ENCODE measurements at places on chromosomes 7 and 10.

DNA sequence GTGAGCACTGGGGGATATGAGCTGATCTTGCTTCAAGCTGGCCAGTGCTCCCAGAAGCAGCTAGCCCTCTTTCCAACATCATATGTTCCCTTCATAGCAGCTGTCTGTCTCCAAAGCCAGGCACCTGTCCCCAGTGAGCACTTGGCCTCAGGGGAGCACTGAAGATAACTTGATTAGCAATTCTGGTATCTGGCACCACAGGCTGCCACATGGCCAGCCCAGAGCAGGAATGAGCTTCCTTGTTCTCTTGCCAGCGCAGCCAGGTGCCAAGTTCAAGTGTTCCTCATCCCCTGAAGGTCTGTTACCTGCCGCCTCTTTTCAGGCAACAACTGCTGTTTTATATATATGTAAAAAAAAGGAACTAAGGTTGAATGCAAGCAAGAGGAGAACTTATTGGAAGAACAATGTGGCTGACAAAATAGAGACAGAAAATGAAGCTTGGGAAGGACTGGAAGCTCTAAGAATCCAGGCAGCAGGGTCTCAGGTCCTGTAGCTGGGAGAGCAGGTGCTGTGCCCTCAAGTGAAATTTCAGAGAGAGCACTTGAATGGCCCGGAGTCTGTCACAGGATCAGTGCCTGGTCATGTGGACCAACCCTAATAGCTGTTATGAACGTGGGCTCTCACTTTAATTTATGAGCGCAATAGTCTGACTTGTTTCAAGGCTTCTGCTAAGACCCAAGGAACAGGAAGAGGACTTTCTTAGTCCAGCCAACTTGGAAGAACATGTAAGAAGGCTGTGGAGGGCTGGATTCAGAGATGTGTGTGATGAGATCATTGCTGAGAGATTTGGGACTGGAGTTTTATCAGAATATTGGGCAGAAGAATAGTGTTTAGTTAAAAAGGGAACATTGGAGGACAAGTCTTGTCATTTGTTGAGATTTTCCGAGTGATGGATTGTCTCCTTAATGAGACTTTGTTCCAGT lies 267.2 kb downstream of the GLRX3 start:
- H3K27ac ChIP-seq, result no peak overlapping the region
- no peak overlapping the region for H3K4me3 ChIP-seq
- H3K36me3 ChIP-seq, result no peaks in the 10 kb centered on the region
- no peaks in the 10 kb centered on the region for H3K4me1 ChIP-seq

GRCh38 chr10:78211561-78212051 lies 177.9 kb downstream of the RPS24 start:
- no peaks in the 10 kb centered on the region for H3K36me3 ChIP-seq
- H3K27me3 ChIP-seq, result no peaks in the 10 kb centered on the region
- H3K4me3 ChIP-seq, result no peak overlapping the region
- no peak overlapping the region for H3K27ac ChIP-seq

DNA sequence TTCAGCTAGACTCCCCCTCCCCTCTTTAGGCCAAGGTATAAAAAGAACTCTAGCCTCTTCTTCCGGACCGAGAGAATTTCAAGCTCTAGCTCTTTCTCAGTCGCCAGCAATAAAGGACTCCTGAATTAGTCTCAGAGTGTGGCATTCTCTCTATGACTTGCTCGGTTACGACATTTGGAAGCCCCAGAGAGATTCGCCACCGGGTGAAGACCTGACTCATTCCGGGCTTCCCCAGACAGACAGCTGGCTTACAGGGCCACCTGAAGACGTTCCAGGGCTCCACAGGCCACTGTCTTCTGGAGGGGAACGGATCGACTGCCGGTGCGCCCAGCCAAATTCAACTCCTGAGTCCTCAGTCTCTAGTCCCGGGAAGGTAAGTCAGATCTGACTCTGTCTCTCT lies at the start of gene AKR1B15:
Gene AKR1B15, plus strand, starts transcription at position 234 of the 400 bp plus-strand sequence. CDS start 15,510 bp downstream, outside the sequence.
- H3K36me3 ChIP-seq, result no peaks in the 10 kb centered on the region
- DNase-seq, result no peak
- H3K4me3 ChIP-seq, result peak within 1 kb of the TSS; percentile 57

DNA sequence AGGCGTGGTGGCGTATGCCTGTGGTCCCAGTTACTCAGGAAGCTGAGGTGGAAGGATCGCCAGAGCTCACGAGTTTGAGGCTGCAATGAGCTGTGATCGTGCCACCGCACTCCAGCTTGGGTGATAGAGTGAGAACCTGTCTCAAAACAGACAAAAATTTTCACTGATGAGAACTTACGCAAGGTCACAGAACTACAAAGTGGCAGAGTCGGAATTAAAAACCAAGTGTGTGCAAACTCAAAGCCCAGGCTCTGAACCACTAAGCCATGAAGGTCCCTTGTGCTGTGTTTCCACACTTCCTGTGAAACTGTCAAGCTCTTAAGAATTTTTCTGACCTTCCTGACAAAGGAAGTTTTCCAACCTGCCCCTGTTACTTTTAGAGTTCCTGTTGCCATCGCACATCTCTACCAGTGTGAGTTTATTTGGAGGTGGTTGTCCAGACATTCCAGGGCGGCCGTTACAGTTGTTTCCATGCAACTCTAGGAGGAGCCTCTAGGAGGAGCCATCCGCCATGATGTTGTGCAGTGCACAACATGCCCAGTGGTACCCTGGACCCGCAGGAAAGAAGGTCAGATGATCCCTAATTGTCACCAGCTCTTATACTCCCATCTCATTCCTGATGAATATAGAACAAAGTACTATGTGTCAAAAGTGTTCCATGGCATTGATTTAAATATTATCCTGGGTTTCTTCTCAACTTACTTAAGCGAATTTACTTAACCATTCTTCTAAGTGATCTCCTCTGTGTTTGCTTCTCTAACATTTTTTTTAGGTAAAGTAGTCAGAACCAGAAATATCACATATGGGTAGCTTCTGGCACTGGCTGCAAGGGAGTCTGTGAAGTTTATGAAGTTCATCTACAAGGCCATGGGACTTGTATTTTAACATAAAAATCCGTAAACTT lies 49.0 kb upstream of the LYZL1 start:
- H3K4me3 ChIP-seq, result no peak overlapping the region
- DNase-seq, result no peak
- no peaks in the 10 kb centered on the region for H3K4me1 ChIP-seq

DNA sequence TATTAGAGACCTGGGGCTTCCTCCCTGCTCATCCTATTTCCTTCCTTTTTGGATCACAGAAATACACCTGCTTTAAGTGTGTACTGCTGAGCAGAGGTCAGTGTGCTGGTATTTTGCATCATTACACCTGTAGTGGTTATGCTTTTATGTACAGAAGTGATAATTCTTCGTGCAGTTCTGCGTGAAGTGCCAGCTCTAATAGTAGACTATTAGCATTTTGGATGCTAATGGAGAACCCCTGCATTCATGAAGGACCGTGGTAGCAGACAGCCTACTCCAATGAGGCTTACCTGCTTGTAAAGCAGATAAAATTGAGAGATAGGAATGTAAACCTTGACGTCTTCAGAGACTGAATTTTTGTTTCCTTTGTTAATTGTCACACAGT lies 114.3 kb downstream of the CDK14 start:
- no peak overlapping the region for H3K4me3 ChIP-seq
- H3K27ac ChIP-seq, result no peak overlapping the region
- DNase-seq, result no peak
- no peaks in the 10 kb centered on the region for H3K27me3 ChIP-seq
- H3K4me1 ChIP-seq, result no peaks in the 10 kb centered on the region

GRCh38 chr10:9268176-9268575 lies 1213.7 kb downstream of the GATA3 start:
- no peak for DNase-seq
- no peak overlapping the region for H3K4me3 ChIP-seq
- no peaks in the 10 kb centered on the region for H3K4me1 ChIP-seq
- no peak overlapping the region for H3K27ac ChIP-seq
- no peaks in the 10 kb centered on the region for H3K27me3 ChIP-seq

GRCh38 chr7:107169120-107170050 lies 582 bp downstream of the HBP1 start:
- H3K4me3 ChIP-seq, result peak overlapping the region; percentile 81
- H3K27ac ChIP-seq, result peak overlapping the region; percentile 100
- no peaks in the 10 kb centered on the region for H3K27me3 ChIP-seq
- no peaks in the 10 kb centered on the region for H3K36me3 ChIP-seq

- no peaks in the 10 kb centered on the region for H3K36me3 ChIP-seq
- H3K27me3 ChIP-seq, result no peaks in the 10 kb centered on the region
- no peak overlapping the region for H3K27ac ChIP-seq
- H3K4me3 ChIP-seq, result no peak overlapping the region
These were observed 8.8 kb downstream of the ADAP1 start for GRCh38 chr7:945556-946255.

DNA sequence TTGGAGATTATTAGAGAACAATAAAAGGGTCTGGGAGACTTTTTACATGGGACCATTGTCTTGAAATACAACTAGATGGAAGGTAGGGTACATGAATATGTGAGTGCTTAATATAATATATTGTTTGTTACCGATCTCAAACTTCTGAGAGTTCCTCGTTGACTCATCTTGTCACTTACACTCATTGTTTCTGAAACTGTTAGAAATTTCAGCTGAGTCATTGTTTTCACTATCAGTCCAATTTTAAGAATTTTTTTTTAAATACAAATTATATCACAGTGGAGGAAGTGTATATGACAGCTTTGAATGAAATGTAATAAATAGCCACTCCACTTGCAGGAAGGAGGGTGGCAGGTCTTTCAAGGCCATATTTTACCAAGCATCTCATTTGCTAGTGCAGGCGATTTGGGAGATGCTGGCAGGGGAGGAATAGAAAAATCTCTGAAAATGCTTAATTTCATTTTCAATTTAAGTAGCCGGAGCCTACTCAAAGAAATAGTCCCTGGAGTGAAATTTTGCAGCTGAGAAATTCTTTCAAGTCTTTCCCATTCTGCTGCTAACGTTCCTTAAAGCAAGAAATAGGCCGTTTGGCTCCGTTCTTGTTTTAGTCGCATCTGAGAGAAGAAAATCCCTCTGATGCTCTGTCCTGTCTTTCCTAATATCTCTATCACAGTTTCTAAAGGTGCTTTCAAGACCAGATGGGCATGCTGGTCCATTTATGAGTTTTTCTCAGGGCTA lies 1404.2 kb upstream of the CELF2 start:
- no peak for DNase-seq
- H3K4me1 ChIP-seq, result no peaks in the 10 kb centered on the region
- H3K4me3 ChIP-seq, result no peak overlapping the region
- no peak overlapping the region for H3K27ac ChIP-seq
- H3K36me3 ChIP-seq, result no peaks in the 10 kb centered on the region
